Aorta (tissue), 5 donors: ENCODE measurements at places on chromosomes 7 and 10. TPM values are rescaled to one million over a fixed set of nuclear protein-coding genes. Genes with fewer than 3 reads are reported as not detected.

- DNase-seq, result no peak
Measured at GRCh38 chr7:7242899-7243298, 60.6 kb downstream of the C1GALT1 start.

Gene ZNF853
- 5.0 TPM for polyA plus RNA-seq

GRCh38 chr7:119748251-119748860 lies 524.6 kb upstream of the KCND2 start:
- DNase-seq, result no peak

- no peak for DNase-seq
Measured at GRCh38 chr10:101385866-101386658, 32.1 kb downstream of the BTRC start.

GRCh38 chr7:102061354-102061945 lies 225.2 kb upstream of the SH2B2 start:
- peak; percentile 59 for DNase-seq

Gene PCLO
- polyA plus RNA-seq, result under 0.01 TPM

DNA sequence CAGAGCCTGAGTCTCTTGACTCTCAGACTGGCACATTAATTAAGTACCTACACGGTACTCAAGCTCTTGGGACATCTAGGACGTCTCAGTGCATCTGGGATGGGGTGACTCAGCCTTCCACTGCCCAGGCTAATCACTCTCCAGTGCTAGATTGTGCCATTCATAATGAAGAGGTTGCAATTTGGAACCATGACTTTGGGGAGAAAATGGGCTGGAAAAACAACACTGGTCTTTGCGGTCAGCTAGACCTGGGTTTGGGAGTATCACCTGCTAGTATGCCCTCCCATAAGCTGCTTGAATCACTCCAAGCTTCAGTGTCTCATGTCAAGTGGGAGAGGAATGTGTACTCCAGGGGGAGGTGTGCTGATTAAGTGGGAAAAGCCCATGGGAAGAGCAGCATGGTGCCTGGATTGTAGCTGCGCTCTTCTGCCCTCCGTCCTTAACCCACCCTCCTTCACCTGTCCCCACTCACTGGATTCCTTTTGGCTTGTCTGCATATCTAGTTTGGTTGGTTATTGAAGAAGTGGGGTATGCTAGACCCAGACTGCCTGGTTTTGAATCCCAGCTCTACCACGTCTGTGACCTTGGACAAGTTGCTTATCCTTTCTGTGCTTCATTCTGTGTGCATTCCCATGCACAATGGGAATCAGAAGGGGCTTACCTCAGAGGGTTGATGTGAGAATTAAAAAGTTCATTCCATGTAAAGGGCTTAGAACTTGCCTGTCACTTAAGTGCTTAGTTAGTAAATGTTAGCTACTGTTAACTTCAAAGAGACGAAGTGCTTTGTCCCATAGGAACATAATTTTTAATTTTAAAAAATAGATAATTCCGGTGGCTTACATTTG lies 3.8 kb downstream of the NFE2L3 start:
- DNase-seq, result no peak

Gene ZPBP
- polyA plus RNA-seq, result not detected

Gene ZNF479
- not detected for polyA plus RNA-seq

GRCh38 chr10:13001041-13001886 lies at the start of gene CCDC3:
CCDC3 (minus strand) TSS chr10:13001713; CDS start chr10:13001570, 143 bp downstream.
- peak; percentile 72 for DNase-seq

Gene GJD4
- polyA plus RNA-seq, result not detected

GRCh38 chr7:149826344-149827088 lies 11.7 kb upstream of the ZNF862 start:
- peak; percentile 18 for DNase-seq

DNA sequence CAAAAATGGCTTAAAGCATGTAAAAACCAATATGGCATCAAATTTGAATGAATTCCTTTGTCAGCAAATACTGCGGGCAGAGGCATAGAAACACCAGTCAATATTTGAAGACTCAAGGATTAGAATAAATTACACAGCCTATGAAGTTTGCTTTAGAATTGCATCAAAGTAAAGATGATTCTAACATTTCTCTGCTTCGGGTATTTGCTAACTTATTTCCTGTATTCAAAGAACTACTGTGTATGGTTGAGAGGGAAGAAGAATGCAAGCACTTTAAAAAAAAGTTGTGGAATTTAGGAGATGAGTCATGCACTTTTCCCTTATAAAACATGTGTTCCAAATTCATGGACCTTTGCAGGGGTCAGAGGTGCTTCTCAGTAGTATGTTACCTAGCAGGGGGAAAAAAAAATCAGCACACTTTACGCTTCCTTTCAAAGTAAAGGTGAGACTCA lies 90.1 kb downstream of the PIP4K2A start:
- DNase-seq, result no peak
